ENCODE measurements at places on chromosomes 12 and 14.

GRCh38 chr12:25687226-25687625 is 134.1 kb upstream of the LMNTD1 start:
- no peak for DNase-seq

- DNase-seq, result no peak
These were observed 41.1 kb downstream of the PTHLH start for GRCh38 chr12:27931390-27931789.

DNA sequence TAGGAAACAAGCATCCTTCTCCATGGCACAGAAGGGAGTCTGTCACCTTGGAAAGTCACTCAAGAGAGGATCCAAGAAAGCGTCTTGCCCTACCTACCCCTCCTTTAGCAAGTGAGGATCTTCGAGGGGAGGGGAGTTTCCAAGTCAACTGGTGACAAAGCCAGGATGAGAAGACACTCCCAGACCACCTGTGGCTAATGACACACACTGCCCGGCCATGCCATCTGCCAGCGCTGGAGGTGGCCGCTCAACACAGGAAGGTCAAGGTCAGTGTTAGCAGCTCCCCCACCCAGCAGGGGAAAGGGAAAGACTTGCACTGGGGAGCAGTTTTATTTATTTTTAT is 41.3 kb downstream of the ELK3 start:
- DNase-seq, result no peak

DNA sequence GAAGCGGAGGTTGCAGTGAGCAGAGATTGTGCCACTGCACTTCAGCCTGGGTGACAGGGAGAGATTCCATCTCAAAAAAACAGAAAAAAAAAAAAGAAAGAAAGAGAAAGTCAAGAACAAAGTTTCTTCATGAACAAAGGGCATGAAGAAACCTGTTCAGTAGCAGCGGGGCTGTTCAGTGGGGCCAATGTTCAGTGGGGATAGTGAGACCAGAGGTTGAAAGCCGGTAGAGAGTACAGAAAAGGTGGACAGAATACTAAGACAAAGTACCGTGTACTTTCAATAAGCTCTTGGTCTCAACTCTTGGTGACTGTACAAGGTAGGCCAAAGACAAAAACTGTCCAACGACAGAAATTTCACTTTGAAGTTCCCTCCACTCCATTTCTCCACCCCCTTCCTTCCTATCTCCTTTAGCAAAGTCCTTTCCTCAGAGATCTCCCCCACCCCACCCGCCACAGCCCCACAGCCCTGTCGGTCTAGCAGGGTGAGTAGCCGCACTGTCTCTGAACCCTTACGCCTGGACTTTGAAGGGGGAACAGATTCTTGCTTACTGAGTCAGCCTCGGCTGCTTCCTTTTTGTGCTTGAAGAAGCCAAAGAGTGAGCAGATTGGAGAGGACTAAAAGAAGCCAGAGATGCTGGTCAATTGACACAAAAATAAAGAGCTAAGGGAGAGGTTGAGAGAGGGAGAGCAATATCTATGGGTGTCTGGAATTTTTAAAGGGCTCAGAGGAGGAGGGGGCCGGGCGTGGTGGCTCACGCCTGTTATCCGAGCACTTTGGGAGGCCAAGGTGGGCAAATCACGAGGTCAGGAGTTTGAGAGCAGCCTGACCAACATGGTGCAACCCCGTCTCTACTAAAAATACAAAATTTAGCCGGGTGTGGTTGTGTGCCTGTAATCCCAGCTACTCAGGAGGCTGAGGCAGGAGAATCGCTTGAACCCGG is 44.2 kb upstream of the FOS start:
- DNase-seq, result no peak

DNA sequence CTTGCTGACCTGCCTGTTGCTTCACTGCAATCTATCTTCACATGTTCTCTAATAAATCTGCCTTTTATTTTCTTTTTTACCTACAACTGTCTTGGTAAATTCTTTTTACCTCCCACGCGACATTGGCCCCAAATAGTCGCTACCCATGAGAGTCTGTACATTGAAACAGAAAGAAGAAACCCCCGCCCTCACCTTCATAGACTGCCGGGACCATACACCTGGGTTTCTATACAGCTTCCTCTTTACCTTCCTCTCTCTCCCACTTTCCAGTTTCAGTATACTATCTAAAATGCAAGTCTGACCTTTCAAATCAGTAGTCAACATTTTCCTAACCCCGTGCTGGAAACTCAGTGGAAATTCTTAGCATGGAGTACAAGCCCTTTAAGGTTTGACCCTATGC is 4.8 kb downstream of the SLC8A3 start:
- DNase-seq, result no peak

GRCh38 chr14:56073799-56074198 is 44.4 kb upstream of the PELI2 start:
- DNase-seq, result no peak

GRCh38 chr14:35340616-35341453 is 48.7 kb downstream of the PSMA6 start:
- DNase-seq, result no peak

DNA sequence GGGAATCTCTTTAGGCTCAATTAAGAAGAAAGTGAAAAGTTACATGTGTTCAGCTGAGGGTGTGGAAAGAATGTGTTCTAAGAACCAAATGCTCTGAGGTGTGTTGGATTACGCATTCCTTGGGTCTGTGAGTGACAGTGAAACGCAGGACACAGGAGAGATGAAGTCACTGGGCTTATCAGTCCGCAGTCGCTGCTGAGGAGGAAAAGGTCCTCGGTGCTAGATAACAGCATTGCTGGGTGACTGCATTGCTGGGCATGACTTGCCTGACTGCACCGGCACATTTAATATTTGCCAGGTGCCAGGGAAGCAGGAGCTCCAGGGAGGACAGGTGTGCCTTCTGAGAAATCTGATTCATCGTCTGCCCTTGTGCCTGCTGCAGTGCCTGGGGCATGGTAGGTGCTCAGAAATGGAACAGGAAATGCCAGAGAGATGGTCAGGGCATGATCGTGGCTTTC is 64.4 kb upstream of the FZD10 start:
- no peak for DNase-seq
